ENCODE measurements at places on chromosomes 5 and 9. TPM values are rescaled to one million over a fixed set of nuclear protein-coding genes. Genes with fewer than 3 reads are reported as not detected.

PCDHA1 gene
- 0.05 TPM for polyA plus RNA-seq

F12 gene
- 0.23 TPM for polyA plus RNA-seq

- no peak for DNase-seq
Observed at GRCh38 chr5:88663793-88664216, 219.2 kb downstream of the MEF2C start.

GRCh38 chr5:17056141-17056631 lies 120.1 kb upstream of the MYO10 start:
- peak; percentile 63 for DNase-seq
